Activated CD8-positive, alpha-beta memory T cell treated with anti-CD3 and anti-CD28 coated beads for 48 hours (primary cell): ENCODE measurements at places on chromosomes 12 and 14.

DNA sequence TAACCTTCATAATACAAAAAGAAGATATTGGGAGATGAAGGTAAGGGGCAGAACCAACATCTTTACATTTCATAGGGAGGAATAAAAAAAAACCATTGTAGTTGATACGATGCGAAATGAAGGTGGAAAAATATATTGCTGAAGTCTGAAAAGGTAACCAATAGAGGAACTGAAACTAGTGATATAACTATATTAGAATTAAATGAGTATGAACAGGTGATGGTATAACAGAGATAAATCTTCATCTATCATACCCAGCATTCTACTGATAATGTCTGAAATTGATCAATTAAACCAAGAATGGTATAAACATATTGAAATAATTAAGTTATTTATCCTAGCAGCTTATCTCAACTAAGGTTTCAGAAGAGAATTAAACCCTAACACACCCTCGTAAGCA lies 332.1 kb downstream of the NELL2 start:
- no peak for DNase-seq

GRCh38 chr12:50419112-50419909 lies 18.6 kb downstream of the LARP4 start:
- DNase-seq, result no peak

- DNase-seq, result no peak
Measured at GRCh38 chr12:116855744-116856470, 25.3 kb downstream of the HRK start.

GRCh38 chr12:71075743-71076142 lies 82.1 kb downstream of the TSPAN8 start:
- DNase-seq, result no peak

DNA sequence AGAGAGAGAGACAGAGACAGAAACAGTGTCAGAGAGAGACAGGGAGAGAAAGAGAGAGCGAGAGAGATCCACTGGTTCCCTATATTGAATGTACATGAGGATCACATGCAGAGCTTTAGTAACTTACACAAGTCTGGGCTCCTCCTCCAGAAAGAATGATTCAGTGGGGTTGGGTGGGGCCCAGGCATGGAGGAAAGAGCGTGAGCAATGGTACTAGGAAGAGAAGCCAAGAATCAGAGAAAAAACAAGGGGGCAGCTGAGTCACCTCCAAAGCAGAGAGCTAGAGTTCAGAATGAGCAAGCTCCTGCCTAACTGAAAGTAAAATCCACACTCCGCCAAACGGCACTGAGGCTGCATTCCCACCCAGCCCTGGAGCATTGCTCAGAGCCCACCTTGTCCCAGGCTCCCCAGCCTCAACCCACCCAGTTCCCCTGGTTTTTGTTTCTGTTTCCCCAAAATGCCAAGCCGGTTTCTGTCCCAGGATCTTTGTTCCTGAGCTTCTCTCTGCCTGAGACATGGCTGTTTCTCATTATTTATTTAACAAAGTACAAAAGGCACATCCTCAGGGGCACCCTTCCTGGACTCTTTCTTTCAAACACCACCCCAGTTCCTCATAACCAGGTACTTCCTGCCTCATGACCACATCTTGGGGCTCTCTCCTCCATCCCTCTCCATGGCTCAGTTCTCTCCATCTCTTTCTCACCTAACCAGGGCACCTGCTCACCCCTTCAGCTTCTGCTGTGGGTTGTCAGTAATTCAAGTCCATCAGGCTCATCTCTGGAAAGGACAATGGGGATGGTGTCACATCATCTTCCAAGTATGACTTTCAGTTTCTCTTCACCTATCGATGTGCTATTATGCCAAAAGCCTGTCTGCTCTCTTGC lies 670.3 kb upstream of the TBX3 start:
- DNase-seq, result no peak

DNA sequence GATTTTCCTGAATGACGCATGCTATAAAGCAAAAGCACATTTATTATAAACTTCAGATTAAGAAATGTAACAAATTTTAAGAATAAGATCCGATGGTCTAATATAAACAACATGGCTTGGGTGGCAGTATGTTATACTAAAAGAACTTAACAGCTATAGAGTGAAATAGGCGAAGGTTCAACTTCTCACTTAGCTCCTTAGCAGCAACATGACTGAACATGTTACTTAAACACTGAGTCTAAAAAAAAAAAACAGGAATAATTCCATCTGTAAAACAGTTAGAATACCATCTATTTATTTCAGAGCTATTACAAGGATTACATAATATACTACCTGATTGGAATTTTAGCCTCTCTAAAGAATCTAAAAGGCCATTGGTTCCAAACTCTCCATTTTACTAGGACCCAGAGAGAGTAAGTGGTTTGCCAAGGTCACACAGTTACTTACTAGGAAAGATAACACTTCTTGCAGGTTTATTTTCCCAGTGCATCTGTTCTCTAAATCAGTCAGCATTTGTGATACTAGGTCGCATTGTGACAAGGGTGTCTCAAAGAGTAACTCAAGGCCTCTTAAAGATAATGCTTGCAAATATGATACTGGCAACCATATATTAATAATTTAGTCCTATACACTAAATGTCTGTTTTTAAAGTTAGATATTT lies 14.8 kb downstream of the OSBPL8 start:
- DNase-seq, result no peak

- DNase-seq, result no peak
Measured at GRCh38 chr14:68241862-68242487, 422.4 kb downstream of the RAD51B start.

GRCh38 chr14:67569011-67569650 lies 30.9 kb downstream of the PIGH start:
- DNase-seq, result no peak

DNA sequence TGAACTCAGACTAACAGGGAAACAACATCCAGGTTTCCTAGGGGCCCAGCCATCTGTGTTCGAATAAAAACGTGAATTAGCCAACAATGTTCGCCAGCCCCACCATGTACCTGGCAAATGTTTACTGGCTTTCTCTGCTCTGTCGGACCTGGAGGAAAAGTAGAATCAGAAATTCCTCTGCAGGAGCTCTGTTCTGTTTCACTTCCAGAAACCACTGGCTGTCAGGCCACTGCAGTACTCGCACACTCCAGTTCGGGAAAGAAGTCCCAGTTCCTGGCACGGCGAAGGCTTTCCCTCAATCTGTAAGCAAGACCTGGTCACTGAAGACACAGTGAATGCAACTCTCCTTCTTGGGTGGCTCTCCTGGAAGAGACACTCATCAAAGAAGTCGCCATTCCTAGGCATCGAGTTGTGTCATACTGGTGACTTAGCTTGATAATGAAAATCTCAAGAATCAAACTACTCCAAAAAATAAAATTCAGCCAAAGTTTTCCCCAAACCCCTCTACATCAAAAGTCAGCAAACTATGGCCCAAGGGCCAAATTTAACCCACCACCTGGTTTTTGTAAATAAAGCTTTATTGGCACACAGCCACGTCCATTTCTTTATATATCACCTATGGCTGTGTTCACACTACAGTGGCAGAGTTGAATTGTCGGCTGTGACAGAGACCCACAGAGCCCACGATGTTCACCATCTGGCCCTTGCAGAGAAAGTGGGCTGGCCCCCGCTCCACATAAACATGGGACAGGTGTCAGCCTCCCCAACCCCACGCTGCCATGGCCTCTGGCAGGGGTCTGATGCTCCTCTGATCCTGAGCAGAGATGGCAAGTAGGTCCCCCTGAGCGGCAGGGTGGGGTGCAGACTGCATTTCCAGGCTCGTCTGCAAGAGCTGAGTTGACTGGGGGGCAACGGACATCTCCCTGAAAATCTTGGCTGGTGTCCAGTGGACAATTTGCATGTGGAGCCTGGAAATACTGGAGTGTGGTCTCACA lies 189.2 kb upstream of the DIO3 start:
- no peak for DNase-seq

GRCh38 chr14:77119851-77120250 lies 21.7 kb downstream of the ZDHHC22 start:
- no peak for DNase-seq

DNA sequence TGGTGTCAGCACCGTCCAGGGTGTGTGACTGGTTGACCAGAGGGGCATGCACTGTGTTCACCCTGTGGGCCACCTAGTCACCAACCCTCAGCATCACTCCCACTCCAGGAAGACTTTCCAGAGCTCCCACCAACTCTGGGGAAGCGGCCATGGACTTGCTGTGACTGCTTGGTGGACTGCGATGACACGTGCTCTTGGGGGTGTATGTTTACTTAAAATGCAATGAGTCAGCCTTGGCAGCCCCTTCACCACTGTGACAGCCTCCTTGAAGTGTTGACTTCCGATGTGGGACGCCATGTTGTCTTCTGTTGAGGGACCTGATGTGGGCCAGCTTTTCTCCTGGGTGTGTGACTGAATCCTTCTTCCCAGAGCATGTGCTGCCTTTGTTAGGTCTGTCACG lies 151.1 kb upstream of the RTL1 start:
- DNase-seq, result no peak

DNA sequence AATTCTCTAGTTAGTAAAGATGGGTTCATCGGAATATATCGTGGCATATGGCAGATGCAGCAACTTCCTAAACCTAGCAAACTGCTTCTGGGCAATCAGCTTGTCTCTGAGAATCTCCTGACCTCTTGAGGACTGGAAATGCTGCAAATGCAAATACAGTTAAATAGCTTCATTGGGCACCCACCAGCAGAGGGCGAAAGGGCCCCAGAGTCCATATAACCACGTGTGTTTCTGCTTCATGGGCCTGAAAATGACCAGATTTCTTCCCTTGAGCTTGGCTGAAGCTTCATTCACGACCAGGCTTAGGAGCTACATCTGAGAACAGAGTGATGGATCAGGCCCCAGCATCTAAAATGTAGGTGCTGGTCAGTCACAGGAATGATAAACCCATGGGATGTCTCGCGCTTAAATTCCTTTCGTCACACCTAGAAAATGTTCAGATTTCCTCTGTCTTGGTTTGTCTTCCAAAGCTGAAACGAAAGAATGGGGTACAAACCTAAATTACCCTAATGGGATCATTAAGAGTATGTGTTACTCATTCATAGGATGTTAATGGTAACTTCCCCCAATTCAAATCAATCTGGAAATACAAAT lies 1482.5 kb upstream of the TMEM132C start:
- DNase-seq, result no peak

DNA sequence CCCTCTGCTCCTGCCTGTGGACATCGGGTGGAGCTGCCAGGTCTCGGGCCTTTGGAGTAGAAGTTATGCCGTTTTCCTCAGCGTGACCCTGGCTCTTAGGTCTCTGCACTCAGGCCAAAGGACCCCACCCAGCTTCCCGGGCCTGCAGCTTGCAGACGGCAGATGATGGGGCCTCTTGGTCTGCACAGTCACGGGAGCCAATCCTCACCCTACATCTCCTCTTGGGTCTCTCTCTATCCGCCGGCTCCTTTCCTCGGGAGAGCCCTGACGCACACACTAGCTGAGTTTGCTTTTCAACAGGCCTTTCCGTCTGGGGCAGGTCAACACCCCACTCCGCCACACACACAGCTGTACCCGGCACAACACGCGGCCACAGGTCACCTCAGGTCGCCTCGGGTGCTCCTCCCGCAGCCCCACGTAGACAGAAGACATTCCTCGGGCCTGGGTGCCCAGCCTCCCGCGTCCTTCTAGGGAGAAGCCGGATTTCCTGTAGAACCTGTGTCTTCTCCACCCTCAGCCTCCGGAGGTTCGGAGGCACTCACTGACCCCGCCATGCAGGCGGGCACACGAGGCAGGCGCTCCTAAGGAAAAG lies 9.9 kb downstream of the GALNT9 start:
- DNase-seq, result no peak

DNA sequence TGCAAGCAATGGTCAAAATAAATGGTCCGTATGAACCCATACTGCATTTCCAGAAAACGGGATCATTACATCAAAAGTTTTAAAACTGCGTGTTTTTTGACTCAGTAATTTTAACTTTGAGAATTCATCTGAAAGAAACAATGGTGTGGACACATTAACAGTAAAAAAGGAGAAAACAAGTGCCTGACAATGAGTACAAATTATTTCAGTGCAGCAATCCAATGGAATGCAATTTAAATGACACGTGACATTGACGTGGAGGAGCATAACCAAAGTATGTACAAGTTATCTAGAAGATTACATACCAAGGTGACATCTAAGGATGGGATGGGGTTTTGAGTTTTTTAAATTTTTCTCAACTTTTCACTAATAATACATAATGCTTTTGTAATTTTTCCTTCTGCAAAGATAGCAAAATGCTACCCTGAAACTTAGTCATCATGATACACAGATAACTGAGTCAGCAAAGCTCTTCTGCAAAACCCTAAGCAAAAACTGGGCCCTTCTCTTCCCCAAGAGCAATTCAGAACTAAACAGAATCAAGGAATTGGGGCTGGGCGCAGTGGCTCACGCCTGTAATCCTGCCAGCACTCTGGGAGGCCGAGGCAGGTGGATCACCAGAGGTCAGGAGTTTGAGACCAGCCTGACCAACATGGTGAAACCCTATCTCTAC lies 20.4 kb downstream of the HNRNPC start:
- no peak for DNase-seq

DNA sequence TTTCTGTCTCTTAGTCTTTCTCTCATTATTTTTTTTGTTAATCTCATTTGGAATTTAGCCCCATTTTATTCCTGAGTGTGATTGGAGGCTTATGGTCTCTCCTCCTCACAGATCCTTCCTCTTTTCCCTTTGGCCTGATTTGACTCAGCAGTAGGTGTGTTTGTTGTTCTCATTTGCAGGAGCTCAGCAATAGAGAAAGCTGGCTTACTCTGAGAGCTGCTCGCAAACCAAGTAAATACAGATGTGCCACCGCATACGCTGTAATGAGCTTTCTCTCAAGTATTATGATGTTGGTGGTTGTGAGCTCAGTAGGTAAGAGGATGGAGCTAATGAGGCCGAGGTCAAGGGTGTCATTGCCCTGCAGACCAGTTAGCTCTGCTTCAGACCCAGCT lies 206.5 kb downstream of the ETV6 start:
- no peak for DNase-seq

DNA sequence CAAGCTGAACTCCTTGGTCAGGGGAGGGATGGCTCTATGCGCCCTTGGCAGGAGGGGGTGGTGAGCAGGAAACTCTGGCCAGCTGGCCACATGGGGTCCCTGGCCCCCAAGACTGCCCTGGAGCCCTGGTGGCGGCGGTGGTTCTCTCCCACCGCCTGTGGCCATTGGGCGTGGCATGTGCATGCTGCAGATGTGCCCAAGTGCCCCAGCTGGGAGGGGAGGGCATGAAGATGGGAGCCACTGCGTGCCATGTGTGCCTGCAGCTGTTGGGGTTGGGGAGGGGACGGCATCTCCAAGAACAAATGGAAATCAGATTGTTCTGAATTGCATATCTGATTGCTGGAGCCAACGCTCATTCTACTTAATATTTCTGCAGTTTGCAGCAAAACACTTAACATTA lies 115.7 kb upstream of the IGF1 start:
- no peak for DNase-seq

GRCh38 chr12:66627270-66627987 lies 51.4 kb downstream of the GRIP1 start:
- DNase-seq, result no peak

DNA sequence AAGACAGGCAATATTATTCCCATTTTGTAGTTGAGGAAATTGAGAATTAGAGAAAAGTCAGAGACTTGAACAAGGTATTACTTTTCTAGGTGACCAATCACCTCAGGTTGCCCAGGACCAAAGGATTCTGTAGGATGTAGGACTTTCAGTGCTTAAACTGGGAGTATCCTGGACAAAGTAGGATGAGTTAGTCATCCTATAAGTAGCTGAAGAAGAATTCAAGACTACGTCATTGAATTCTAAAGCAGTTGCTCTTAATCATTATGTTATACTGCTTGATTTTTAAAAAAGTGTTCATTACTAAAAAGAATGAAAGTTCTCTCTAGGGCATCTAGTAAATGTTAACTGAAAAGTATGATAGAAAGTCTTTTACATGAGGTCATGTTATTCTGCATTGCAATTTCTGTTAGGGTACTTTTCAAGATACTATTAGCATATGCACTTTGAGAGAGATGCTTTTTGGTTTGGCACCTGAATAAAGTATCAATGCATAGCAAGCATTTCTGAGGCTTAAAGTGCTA lies 101.7 kb downstream of the RTN1 start:
- DNase-seq, result no peak
